ENCODE measurements at places on chromosomes 7 and 10. TPM values are rescaled to one million over a fixed set of nuclear protein-coding genes. Genes with fewer than 3 reads are reported as not detected.

- no peak for DNase-seq
Observed at GRCh38 chr10:89566095-89566950, 30.9 kb upstream of the SLC16A12 start.

DNA sequence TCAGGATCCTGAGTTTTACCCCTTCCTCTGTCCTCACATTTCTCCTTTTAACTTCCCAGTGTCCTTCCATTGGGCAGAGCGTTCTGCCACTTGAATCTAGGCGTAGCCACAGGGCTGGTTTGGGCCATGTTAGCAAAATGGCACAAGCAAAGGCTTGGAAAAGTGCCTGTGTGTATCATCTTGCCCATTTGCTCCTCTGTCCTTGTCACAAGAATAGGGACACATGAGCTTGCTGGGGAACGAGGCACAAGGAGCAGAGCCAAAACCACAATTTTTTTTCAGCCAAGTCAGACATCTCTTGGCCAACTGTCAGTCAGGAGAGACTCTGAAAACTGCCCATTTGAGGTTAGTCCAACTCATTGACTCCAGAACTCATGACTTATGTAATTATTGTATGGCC lies 285.2 kb downstream of the ZNF248 start:
- DNase-seq: no peak

GRCh38 chr10:23927576-23928325 lies 281.2 kb upstream of the KIAA1217 start:
- DNase-seq: no peak

GRCh38 chr10:113274176-113274829 lies 278.6 kb upstream of the HABP2 start:
- DNase-seq: no peak

DNA sequence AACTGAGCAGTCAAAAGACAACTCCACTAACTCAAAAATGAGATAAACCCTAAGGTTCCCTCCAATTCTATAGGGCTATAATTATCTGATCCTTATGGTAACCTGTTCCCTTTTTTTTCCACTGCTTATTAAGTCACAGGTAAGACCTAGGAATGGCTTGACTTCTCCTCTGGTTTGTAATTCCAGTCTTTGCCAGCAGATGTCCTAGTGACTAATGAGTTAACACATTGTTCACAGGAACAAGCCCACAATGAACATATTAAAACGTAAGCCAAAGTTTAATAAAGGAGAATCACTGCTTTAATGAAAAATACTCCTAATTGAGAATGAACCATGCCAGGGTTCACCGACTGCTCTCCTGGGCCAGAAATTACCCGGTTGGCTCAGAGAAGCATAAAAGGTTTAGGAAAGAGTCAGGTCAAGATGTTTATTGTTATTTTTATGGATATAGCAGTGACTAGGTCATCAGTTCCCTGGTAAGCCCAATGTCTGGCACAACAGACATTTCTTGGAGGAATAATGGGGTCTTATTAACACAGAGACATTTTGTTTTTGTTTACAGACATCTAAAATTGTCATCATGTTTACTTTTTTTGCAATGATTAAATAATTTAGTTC lies 120.1 kb downstream of the ELAPOR2 start:
- peak; percentile 60 for DNase-seq

DNA sequence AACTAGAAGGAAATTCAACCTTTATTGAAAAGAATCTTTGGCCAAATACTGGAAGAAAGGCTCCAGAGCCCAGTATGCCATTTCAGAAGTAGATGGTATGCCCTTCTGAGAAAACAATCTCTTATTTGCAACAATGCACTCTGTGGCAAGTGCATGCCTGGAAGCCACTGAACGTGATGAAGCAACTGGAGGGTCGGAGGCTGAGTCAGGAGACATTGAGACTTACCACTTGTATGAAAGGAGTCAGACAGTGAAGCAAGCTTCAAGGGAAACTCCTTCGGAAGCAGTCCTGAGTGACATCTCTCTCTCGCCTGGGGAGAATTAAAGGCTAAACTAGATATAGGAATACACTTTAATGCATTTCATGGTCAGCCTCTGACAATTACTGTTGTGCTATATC lies 353.7 kb downstream of the NRG3 start:
- DNase-seq: no peak

The INMT gene
- total RNA-seq: 1.7 TPM
